ENCODE measurements at places on chromosomes 16 and 17. TPM values are rescaled to one million over a fixed set of nuclear protein-coding genes. Genes with fewer than 3 reads are reported as not detected.
A peak's percentile ranks its signal among the peaks of the same experiment; 100 is the strongest.

GRCh38 chr17:33277436-33278100 lies 15.5 kb downstream of the ASIC2 start:
- DNase-seq: peak; percentile 88

DNA sequence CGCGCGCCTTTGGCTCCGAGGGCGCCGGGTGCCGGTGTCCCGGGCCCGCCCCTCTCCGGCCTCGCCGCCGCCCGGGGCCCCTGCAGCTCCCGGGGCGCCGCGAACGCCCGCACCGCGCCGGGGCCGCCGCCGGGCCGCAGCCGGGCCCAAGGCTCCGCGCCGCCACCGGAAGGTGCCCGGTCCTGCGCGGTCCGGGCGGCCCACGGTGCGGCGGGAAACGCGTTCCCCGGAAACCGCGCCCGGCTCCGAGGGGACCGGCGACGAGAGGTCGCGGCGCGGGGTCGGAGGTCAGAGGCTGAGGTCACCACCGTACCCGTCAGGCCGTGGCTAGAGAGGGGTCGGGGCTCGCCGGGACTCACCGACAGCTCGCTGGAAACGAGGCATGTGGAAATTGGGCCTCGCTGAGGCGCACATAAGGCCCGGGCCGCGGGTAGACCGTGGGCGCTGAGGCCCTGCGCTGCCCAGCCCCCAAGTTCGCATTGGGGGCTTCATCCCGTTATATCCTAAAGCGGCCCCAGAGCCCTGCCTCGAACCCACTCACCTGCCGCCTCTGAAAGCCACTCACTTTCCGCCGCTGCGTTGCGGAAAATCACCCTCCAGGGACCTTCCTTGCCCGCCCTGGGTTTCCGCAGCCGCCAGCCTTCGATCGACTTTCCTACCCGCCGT lies at the start of gene DUS1L:
Gene DUS1L (minus strand): TSS at position 167 of the 666 bp plus-strand sequence. CDS start 745 bp downstream, outside the sequence.
- peak; percentile 31 for DNase-seq

Gene FLCN
- 49.7 TPM for polyA plus RNA-seq

Gene ENPP7
- 4.3 TPM for polyA plus RNA-seq

Gene PLA2G10
- polyA plus RNA-seq: 0.31 TPM

Data from renal pelvis (tissue), 12 donors.